ENCODE measurements at places on chromosomes 16 and 17.

GRCh38 chr17:64403881-64404460 lies 13.3 kb upstream of the PECAM1 start:
- DNase-seq, result no peak

GRCh38 chr17:70865993-70866804 lies 696.9 kb downstream of the KCNJ2 start:
- no peak for DNase-seq

DNA sequence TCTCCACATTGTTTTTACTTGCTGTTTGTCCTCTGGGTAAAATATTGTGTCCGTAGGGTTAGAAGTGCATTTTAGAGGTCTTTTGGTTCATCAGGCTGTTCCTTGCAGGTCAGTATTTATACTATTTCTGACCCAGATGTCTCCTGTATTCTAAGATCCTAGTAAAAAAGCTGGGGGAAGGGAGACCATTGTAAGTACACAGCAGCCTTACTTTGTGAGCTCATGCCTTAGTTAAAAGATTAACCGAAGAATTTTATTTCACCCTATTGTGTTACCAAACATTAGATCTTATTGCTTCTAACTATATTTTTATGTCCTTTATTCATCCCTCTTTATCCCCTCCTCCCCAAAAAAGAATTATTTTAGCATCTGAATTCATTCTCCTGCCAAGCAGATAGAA lies 444.1 kb upstream of the RBFOX1 start:
- peak; percentile 10 for DNase-seq

GRCh38 chr16:75380870-75381269 lies 52.4 kb downstream of the CFDP1 start:
- DNase-seq, result peak; percentile 33

DNA sequence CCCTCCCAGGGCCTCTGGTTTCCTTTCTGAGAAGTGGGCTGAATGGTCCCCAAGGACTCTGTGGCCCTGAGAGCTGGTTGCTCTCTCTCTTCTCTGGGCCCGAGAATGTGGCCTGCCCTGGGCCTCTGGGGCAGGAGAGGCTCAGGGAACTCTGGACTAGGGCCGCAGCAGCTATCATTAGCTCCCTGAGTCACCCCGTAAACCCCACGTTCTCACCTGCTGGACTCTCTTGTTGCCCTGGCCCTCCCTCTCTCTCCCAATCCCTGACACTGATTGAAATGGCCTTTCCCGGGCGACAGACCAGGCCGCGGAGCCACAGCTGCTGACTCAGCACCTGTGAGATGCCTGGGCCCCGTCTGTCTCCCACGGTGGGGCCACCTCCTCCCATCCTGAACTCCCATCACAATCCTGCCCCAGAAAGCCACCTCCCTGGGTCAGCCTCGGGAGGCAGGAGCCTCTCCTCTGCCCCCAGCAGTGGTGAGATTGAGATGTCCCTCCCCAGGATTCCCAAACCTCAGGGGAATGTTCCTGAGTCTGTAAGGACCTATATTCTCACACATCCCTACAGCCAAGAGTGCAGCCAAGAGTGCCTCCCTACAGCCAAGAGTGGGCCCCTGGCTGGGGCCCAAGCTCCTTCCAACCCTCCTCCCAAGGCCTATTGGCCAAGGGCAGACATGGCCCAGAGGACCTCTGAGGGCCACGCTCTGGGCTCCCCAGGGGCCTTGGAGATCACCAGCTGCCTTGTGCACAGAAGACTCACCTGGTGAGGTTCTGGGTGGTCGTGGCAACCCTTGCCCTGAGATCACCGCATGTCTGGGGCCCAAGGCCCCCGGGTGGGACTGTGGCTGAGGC lies 470 bp downstream of the TRPV3 start:
- no peak for DNase-seq

DNA sequence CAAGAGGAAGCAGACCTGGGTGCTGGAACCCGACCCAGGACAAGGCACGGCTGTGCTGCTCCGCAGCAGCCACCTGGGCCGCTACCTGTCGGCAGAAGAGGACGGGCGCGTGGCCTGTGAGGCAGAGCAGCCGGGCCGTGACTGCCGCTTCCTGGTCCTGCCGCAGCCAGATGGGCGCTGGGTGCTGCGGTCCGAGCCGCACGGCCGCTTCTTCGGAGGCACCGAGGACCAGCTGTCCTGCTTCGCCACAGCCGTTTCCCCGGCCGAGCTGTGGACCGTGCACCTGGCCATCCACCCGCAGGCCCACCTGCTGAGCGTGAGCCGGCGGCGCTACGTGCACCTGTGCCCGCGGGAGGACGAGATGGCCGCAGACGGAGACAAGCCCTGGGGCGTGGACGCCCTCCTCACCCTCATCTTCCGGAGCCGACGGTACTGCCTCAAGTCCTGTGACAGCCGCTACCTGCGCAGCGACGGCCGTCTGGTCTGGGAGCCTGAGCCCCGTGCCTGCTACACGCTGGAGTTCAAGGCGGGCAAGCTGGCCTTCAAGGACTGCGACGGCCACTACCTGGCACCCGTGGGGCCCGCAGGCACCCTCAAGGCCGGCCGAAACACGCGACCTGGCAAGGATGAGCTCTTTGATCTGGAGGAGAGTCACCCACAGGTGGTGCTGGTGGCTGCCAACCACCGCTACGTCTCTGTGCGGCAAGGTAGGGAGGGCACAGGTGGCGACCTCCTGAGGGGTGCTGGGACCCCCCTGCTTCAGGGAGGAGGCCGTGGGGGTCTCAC lies 667 bp downstream of the FSCN2 start:
- no peak for DNase-seq

- DNase-seq, result no peak
Observed at GRCh38 chr17:61392679-61393078, 7.0 kb upstream of the TBX2 start.

GRCh38 chr17:33370401-33370800 lies 77.3 kb upstream of the ASIC2 start:
- DNase-seq, result no peak

- no peak for DNase-seq
Observed at GRCh38 chr16:13109171-13109570, 207.8 kb downstream of the SHISA9 start.

- DNase-seq, result no peak
Observed at GRCh38 chr16:47503936-47504335, 42.8 kb downstream of the PHKB start.

GRCh38 chr17:81440511-81441244 lies 45.4 kb downstream of the BAHCC1 start:
- peak; percentile 36 for DNase-seq

DNA sequence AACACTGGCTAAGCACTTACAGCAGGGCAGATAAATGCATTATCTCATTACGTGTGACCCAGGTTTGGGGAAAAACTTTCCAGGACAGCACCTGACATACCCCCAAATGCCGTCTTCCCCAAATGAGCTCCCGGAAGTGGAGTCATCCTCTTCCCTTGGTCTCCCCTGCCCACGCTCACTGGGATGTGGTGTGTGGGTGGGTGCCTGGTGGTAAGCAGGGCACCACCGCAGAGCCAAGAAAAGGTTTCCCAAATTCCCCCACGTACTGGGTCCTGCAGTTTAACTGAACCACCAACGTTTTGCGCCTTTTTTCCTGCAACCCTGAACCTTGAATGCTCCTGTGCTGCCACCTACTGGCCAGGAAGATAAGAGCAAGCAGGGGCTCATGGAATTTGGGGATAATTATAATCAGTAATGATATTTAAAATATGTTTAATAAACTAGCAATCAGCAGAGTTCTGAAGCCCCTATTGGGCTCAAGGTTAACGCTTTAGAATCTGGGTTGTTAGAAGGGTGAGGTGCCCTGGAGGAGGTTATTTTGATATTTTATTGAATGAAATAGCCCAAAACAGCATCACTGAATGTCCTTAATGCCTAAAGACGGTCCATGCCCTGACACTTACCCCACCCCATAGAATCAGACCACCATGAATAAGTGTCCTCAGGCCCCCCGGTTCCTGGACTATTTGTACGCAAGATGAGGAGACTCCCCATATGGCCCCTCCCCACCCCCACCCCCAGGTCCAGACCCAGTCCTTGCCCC lies 8.0 kb downstream of the SPPL2C start:
- peak; percentile 69 for DNase-seq

GRCh38 chr17:56057869-56058268 lies 95.4 kb upstream of the ANKFN1 start:
- no peak for DNase-seq

- DNase-seq, result no peak
Observed at GRCh38 chr16:86376837-86377236, 133.5 kb upstream of the FOXF1 start.

DNA sequence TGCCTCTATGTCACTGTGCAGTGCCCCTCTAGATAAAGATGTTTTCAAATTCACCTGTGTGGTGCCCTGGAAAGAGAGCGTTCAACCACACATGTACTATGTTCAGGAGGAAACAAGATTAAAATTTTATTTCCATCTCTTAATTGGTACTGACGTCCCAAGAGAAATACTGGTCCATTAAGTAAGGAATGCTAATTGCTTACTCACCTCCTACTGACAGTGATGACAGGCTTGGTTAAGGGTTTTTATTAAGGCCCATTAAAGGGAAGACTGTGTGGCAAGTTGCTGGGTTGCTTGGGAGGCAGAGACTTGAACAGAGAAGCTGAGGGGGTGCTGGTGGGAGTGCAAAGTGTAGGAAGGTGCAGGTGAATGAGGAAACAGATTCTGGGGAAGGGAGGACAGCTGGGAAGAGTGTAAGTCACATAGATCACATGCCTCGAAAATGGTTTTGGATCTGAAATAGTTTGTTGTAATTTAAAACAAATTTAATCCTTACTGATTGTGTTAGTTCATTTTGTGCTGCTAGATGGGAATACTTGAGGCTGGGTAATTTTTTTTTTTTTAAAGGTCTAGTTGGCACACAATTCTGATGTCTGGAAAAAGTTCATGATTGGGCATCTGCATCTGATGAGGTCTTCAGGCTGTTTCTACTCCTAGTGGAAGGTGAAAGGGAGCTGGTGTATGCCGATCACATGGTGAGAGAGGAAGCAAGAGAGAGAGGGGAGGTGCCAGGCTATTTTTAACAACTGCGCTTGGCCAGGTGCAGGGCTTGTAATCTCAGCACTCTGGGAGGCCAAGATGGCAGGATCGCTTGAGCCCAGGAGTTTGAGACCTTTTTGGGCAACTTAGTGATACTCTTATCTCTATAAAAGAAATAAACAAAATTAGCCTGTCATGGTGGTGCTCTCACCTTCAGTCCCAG lies 140.5 kb downstream of the CACNG3 start:
- DNase-seq, result no peak

DNA sequence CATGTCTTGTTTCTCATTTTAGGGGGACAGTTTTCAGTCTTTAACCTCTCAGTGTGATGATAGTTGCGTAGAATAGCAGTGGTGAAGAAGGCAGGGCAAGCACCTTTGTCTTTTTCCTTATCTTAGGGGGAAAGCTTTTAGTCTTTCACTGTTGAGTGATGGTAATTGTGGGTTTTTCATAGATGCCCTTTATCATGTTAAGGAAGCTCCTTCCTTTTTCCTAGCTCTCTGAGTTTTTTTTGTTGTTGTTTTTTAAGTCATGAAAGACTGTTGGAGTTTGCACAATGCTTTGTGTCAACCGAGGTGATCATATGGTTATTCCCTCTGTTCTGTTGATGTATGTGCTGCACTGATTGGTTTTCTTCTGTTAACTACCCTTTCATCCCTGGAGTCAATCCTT lies 15.7 kb downstream of the NOL11 start:
- no peak for DNase-seq

DNA sequence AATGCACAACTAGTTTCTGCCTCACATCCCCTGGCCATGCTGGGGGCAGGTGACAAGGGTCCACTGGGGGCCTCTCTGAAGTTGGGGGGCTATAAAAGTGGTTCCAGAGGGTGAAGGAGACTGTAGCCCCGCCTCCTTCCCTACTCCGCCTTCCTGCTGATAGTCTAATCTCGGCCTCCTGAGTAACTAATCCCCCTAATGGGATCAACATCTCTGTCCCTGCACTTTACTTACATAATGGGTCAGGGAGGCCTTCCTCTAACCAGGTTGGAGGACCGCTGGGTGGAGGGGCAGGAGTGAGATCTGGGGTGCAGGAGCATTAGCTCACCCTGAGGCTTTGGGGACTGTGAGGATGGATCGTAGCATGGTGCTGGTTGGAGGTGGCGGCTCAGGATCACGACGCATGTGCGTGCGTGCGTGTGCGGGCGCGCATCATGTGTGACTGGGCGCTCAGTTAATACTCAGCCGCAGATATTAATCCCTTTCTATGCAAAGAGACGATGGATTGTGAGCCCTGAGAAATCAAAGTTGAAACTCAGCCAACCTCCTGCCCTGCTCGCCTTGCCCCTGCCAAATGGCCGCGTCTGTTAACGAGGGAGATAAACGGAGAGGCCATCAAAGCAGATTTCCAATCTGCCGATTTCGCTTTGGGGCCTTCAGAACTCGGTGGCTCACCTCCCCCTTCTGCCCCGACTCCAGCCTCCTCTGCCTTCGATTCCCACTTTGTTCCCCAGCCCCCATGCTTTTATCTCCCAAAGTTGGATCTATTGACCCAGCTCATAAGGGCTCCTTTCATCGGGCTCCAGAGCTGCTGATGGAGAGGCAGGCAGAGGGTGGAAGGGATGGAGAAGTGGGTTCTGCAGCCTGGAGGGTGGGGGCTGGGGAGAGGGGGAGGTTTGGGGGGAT lies 107.3 kb downstream of the SDK2 start:
- no peak for DNase-seq

DNA sequence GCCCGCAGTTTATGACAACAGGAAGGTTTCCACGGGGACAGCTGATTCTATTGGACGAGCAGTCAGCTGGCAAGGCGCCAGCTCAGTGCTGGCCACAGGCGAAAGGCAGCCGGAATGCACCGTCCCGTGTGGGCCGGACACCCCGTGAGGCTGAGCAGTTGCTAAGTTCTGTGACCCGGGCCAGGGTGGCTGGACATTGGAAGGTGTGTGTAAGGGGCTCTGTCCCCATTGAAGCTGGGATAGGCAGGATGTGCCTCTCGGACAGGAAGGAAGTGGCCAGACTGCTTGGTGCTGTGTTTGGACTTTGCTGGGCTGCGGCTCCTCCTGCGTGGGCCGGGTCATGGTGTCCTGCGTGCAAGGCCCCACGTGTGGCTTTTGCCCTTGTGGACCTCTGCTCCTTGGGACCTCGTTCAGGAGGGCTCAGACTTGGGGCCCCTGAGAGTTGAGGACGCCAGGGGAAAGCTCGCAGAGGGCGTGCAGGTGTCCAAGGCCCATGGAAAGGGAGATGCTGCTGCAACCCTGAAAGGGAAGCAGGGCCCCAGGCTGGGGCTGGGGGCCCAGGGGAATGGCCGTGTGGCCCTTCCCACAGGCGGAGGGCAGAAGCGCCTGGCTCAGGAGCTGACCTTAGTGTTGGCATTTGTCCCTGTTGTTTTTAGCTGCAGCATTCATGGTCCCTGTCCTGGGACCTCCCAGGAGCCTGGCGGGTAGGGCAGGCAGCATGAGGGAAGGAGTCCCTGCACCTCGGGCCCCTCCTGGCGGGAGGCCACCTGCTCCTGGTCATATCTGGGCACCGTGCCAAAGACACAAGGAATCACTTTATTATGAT lies 10.0 kb downstream of the BAIAP2 start:
- DNase-seq, result no peak

GRCh38 chr16:73713251-73713650 lies 583.4 kb upstream of the PSMD7 start:
- no peak for DNase-seq

Measured in OCI-M1 (cell line).